Activated B cell treated with CpG ODN at 0.5 μM for 24 hours (primary cell): ENCODE measurements at places on chromosomes 11 and 22. TPM values are rescaled to one million over a fixed set of nuclear protein-coding genes. Genes with fewer than 3 reads are reported as not detected.

The TPST2 gene
- 10.4 and 11.0 TPM in 2 replicates for total RNA-seq

The KLHL22 gene
- 22.4 and 26.1 TPM in 2 replicates for total RNA-seq

The C22orf42 gene
- total RNA-seq = not detected in 2 replicates

The SCGB1A1 gene
- not detected in 2 replicates for total RNA-seq

The FOLR2 gene
- 0.67 and 0.76 TPM in 2 replicates for total RNA-seq

The SIRT3 gene
- 21.8 and 23.0 TPM in 2 replicates for total RNA-seq

The HYOU1 gene
- total RNA-seq = 120 and 122 TPM in 2 replicates

The DNAJB7 gene
- not detected in 2 replicates for total RNA-seq

The ACTN3 gene
- 0.10 TPM in 1 of 2 replicates, not detected in the other for total RNA-seq

DNA sequence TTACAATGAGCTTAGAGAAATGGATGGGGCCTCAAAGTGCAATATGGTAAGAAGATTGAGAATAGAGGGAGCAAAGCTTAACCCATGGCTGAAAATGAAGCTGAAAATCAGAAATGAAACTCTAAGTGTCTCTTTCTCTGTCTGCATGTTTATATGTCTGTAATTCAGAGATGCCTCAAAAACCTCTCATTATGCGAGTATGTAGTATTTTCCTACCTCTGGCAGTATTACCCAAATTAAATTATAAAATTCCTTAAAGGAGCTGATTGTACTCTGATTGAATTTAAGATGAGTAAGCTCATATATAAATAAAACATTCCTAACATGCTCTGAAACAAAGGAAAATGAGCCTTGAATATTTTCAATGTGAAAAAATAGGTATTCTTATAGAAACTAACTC lies 39.8 kb upstream of the PRSS23 start:
- DNase-seq = no peak

DNA sequence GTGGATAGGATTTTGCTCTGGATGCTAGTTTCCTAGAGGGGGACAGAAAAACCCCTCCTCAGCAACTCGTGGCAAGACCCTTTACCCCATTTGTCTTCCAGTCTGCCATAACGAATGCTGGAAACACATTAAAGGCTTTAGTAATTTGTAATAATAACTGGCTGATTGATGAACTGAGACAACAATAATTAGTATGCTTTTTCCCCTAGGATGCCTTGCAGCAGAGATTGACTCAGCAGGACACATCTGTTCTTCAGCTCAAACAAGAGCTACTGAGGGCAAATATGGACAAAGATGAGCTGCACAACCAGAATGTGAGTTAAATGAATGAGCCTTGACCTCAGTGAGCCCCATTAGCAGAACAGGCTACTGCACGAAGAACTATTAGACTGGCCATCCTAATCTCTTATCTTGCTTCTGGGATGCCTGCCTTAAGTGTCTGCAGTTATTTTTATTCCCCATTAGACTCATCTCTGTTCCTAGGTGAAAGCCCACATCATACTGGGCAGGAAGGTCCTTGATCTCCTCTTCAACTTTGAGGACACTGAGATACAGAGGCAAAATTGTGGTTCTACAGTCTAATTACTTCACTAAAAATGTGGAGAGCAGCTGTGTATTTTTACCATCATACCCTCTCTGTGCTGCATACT lies 32.9 kb upstream of the DLAT start:
- DNase-seq = no peak

GRCh38 chr11:84091212-84091986 lies 805.2 kb upstream of the CCDC90B start:
- no peak for DNase-seq

- DNase-seq = no peak
Measured at GRCh38 chr22:26045860-26046259, 123.4 kb upstream of the SEZ6L start.

DNA sequence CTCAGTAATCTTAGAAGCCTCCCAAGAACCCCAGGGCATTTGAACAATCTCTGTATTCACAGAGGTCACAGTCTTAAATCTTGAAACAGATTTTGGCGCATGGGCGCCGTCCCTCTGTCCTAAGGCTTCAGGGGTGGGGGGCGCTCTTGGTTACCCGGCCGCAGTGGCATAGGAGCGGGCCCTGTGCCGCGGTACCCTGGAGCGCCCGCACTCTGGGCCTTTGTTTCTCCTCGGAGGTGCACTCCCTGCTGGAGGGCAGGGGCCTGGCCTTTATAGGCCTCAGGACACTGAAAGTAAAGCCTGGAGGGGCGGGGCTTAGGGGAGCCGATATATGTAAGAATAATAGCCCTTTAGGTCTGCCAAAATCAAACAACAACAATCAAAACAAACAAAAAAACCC lies 197.3 kb upstream of the FOLH1 start:
- DNase-seq = no peak

DNA sequence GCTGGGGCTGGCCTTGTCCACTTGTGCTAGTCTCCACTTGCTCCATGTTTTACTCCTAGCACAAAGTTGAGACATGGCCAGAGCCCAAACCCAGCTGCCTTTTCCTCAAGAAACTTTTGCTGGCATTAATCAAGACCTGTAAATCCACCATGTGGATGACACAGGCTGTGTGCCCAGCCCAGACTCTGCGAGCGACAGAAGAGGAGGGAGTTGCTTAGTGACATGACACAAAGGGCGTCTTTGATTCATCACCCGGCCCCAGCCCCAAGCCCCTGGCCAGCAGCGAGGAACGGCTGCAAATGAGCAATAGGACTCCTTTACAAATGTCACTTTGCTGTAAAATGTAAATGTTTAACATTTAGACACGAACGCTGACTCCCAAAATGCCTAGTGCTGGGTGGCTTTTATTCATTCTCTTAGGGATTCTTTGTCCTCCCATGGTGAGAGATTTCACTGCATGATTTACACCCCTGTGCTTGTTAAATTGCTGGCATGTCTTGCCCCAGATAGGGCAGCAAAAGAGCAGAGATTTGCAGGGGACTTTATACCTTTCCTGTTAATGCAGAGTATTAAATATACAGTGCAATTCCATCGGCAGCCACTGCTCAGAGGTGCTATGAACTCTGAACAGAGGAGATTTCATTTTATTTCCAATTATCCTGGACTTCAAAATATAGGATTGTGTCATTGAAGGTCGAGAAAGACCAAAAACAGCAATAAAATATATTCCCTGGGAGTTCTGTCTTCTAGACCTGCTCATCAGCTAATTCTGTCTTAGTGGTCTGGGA lies 263.6 kb upstream of the NCAM1 start:
- DNase-seq = no peak

GRCh38 chr11:60848714-60849151 lies 6.8 kb downstream of the CCDC86 start:
- DNase-seq = no peak

GRCh38 chr11:1231396-1232020 lies 8.6 kb downstream of the MUC5B start:
- DNase-seq = no peak

- no peak for DNase-seq
Measured at GRCh38 chr11:57288771-57289579, 35.8 kb downstream of the TNKS1BP1 start.

DNA sequence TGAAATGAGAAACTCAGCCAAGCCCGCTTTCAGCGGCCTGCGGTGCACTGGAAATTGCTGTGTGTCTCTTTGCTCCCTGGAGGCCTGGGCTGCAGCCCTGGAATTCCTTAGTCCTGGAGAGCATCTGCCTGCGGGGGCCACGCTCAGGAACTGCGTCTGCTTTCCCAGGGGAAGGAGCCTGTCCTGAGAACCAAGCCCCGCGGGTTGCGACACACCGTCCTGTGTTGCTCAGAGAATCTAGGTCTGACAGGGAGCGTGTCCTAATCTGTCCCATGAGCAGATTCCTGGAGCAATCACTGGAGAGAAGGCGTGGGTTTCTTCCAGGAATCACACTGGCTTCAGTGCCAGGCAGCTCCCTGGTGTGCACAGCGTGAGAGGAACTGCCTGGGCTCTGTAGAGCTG lies 708.1 kb downstream of the BRD1 start:
- no peak for DNase-seq

GRCh38 chr11:32198053-32198452 lies 107.2 kb downstream of the RCN1 start:
- DNase-seq = no peak

GRCh38 chr11:212150-213100 lies 4.9 kb downstream of the RIC8A start:
- no peak for DNase-seq

DNA sequence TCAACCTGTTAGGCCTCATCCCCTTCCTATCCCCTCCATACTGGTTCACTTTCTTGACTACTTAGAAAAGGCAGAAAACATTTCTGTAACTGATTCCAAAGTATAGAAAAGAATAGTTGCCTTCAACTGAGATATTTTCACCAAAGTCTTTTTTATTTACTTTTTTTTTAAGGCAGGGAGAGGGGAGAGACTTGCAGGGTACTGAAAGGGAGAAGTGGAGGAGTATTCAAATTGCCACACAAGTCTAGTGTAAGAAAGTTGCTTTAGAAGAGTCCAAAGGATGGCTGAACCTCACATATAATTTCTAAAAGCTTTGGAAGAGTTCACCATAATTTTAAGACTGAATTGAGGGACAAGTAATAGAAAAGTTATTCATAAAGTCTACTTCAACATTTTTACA lies 6.3 kb downstream of the PHF21A start:
- no peak for DNase-seq

- no peak for DNase-seq
Measured at GRCh38 chr22:48695251-48695650, 1132.4 kb downstream of the BRD1 start.

DNA sequence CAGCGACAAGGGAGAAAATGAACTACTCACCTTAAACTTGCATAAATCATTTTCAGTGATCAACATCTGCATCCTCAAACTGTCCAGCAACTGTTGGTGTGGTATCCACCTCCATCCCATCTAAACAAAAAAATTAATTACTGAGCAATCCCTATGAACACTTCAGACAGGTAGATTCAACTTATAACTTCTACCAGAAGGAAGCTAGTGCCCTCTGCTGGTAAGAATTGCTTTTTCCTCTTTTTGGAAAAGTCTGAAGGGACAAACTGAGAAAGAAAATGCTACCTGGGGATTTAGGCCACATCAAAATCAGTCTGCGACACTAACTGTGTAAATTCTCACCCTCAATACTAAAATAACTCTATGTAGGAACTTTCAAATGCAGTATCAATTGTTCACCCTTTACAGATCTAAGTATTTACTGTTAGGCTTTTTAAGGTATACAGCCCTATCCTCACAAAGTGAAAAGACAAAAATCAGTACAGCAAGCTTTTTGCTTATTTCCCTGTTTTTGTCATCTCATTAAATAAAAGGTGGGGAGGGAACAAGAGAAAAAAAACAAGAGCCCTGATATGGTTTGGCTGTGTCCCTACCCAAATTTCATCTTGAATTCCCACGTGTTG lies 17.9 kb downstream of the CLNS1A start:
- DNase-seq = no peak

- DNase-seq = no peak
Measured at GRCh38 chr11:88106666-88107065, 68.6 kb downstream of the RAB38 start.

GRCh38 chr22:35864545-35865165 lies 147.0 kb downstream of the APOL5 start:
- no peak for DNase-seq

- DNase-seq = no peak
Measured at GRCh38 chr11:120501976-120502755, 9.4 kb upstream of the GRIK4 start.

DNA sequence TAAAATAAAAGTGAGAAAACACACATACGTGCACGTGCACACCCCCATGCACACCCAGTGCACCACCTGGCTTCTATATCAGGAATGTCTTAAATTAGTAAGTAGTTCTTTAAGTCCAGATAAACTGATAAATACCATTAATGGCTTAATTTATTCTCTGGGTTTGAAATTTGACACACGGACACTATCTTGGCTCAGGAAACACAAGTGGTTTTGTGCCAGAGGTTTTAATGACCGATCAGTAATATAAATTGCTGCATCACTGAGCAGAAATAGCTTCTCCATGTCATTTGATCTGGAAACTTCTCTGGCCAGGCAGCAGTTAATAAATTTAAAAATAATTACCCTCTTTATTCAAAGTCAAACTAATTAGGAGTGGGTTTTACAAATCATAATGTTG lies 101.5 kb upstream of the NNMT start:
- no peak for DNase-seq

GRCh38 chr22:19664951-19665783 lies 49.1 kb upstream of the SEPTIN5 start:
- no peak for DNase-seq

- DNase-seq = no peak
Measured at GRCh38 chr22:37413546-37413945, 13.7 kb downstream of the ELFN2 start.

GRCh38 chr11:109984634-109985289 lies 108.4 kb upstream of the ZC3H12C start:
- no peak for DNase-seq

DNA sequence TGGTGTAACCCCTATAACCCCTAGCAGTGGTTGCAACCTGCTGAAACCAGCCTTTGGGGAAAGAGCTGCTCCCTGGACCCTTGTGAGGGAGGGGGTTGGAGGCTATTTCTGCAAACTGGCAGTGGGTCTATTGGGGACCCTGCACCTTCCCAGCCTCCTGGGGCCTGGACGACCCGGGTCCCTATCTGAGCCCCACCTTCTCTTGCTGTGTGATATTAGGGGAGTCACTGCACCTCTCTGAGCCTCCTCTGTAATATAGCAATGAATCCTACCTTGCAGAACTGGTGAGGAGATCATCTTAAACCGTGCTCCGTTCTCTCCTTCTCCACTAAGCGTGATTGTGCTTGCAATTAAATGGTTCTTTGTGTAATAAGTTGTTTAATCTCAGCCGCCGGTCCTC lies 24.0 kb upstream of the MPPED1 start:
- DNase-seq = no peak

GRCh38 chr11:128018692-128019091 lies 568.7 kb downstream of the ETS1 start:
- no peak for DNase-seq

DNA sequence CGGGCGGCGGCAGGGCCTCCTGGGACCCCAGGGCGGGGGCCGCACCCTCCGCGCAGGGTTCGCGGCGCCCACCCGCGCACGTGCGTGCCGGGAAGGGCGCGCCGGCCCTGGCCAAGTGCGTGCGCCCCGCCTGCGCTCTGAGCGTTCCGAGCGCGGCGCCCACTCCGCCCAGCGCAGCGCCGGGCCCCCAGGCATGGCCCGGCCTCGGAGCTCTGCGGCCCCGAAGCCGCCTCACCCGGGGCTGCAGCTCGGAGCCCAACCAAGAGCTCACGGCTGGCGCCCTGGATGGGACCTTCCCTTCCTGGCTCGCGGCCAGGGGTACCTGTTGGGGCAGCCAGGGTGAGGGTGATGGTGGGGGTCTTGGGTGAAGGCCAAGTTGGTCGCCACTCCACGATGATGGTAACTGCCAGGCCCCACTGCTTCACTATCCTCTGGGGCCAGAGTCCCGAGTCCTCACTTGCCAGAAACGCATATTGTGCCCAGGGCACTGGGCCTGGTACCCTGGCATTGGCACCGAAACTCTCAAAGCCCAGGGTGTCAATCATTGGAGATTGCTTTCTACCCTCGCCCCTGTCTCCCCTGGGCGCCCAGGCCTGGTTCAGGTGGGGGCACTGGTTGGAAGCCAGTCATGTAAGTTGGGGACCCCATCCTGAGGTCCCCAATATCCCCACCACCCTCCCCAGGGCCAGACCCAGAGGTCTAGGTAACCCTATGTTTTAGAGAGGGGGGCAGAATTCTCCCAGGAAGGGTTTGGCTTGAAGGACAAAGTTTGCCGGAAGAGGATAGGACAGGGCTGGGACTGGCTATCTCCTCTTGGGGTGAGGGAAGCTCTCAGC lies 882 bp downstream of the ANO1 start:
- no peak for DNase-seq
